K562 (cell line): ENCODE measurements at places on chromosomes 7 and 10. TPM values are rescaled to one million over a fixed set of nuclear protein-coding genes. Genes with fewer than 3 reads are reported as not detected.

The TCAF2 gene
- total RNA-seq = 4.1 and 4.9 TPM in 2 replicates

The ZMIZ1 gene
- 30.3 and 37.3 TPM in 2 replicates for total RNA-seq

The CLRN3 gene
- not detected in 2 replicates for total RNA-seq

The PLCE1 gene
- 0.02 and 0.04 TPM in 2 replicates for total RNA-seq

The SSC4D gene
- total RNA-seq = 0.98 and 1.2 TPM in 2 replicates

The ADAP1 gene
- total RNA-seq = 0.47 and 0.54 TPM in 2 replicates

The MRLN gene
- total RNA-seq = not detected in 2 replicates

The ZNF273 gene
- 14.7 and 15.6 TPM in 2 replicates for total RNA-seq

The FLNC gene
- total RNA-seq = 148 and 155 TPM in 2 replicates

The DNA2 gene
- total RNA-seq = 45.8 and 47.7 TPM in 2 replicates

The IFIT2 gene
- 0.11 TPM in 2 replicates for total RNA-seq

The FEZF1 gene
- total RNA-seq = not detected in 2 replicates

The LIPJ gene
- not detected in 2 replicates for total RNA-seq

The ZP3 gene
- 2.3 and 3.9 TPM in 2 replicates for total RNA-seq

The MBL2 gene
- total RNA-seq = not detected in 2 replicates

The CADPS2 gene
- 0.04 and 0.18 TPM in 2 replicates for total RNA-seq

The GPAM gene
- 7.2 and 8.0 TPM in 2 replicates for total RNA-seq

The SUN3 gene
- not detected in 2 replicates for total RNA-seq

DNA sequence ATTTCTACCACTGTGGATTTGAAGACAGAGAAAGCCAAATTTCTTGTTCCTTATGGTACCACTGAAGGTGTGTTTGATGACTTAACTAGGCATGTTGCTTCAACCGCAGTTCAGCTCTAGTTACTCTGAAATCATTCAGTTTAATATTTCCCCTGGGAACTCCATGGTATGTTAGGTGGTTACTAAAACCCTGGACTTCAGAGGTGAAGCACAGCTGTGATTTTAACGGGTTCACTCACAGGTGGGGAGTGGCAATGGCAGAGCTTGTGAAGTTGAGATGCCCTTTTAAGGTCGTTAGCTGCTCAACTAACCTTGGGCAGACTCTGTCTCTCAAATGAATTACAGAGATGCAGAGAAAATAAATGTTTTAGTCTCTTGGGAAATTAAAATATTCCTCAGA, 163.6 kb upstream of the PHYHIPL start:
- no peak for DNase-seq

- no peak for DNase-seq
These were observed 1.8 kb downstream of the TMEM225B start for GRCh38 chr7:99599836-99600235.

DNA sequence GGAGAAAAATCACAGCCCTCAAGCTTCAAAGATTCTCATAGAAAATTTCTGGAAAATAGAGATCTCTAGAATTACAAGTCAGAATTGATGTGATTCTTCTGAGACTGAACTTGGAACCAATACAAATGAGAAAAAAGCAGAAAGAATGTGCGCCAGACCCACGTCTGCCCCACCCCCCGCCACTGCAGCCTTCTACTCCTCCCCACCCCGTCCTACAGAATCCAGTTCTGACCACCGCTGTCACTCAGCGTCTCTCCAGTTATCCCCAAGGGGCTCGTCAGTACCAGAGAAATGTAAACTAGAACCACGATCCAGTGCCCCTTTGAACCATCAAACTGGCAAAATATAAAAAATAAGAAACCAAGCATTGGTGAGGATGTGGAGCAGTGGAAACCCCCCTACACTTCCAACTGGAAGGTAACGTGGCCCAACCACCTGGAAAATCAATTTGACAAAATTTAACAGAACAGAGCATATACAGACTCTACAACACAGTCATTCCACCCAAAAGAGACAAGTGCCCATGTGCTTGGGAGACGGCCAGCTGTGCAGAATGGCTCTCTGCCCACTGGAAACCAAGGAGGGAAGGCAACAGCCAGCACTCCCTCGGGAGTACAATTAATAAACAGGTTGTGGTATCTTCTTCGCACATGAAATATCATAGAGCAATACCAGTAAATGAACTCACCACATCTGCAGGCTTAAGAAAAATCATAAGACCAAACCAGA, 397.9 kb downstream of the TNS3 start:
- DNase-seq = no peak

- DNase-seq = peak; percentile 75
These were observed 244.0 kb downstream of the SKAP2 start for GRCh38 chr7:26620352-26620751.

- no peak for DNase-seq
These were observed 54.4 kb upstream of the SEC61G start for GRCh38 chr7:54813398-54813797.

DNA sequence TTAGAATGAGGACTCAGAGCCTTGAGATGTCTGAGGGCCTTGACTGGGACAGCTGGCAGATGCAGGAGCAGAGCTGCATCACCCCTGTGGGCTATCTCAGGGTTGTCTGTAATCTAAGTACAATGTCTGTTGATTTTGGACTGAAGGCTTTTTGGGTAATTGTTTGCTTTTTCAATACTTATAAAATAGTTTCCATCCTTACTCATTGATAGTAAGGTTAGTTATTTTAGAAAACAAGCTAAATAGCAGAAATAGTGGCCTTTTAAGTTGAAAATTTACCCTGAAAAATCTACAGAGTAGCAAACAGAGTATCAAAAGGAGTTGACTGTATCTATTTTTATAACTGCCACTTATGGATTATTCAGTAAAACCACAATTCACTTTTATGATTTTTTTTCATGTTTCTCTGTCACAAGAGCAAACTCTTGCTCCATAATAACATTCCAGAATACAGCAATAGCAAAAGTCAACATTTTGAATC, 179.7 kb downstream of the CFTR start:
- no peak for DNase-seq

- DNase-seq = no peak
These were observed 296.4 kb upstream of the MKLN1 start for GRCh38 chr7:131031099-131031868.

DNA sequence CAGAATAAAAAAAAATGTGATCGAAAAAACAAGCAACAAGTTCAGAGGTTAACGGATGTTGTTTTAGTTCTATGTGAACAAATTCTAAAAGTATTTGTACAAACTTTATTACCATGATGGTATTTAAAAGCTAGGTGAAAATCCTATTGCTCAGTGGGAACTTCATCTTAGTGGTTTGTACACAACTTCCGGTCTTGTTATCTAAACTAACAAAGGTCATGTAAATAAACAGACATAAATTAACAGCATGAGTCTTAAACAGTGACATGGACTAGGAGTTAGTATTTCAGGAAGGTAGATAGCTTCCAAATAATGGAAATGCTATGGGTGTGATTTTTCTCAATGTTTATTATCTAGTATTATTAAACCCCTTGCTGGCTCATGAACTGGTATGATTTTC, 83.8 kb downstream of the SPAG6 start:
- DNase-seq = no peak

- no peak for DNase-seq
These were observed 82.3 kb upstream of the GTF2I start for GRCh38 chr7:74575083-74575784.

GRCh38 chr7:85150624-85151023, 36.2 kb downstream of the SEMA3D start:
- DNase-seq = no peak

GRCh38 chr10:68561865-68562649, 1.9 kb downstream of the TET1 start:
- DNase-seq = peak; percentile 83

GRCh38 chr10:116237970-116238369, 35.0 kb downstream of the GFRA1 start:
- DNase-seq = no peak

DNA sequence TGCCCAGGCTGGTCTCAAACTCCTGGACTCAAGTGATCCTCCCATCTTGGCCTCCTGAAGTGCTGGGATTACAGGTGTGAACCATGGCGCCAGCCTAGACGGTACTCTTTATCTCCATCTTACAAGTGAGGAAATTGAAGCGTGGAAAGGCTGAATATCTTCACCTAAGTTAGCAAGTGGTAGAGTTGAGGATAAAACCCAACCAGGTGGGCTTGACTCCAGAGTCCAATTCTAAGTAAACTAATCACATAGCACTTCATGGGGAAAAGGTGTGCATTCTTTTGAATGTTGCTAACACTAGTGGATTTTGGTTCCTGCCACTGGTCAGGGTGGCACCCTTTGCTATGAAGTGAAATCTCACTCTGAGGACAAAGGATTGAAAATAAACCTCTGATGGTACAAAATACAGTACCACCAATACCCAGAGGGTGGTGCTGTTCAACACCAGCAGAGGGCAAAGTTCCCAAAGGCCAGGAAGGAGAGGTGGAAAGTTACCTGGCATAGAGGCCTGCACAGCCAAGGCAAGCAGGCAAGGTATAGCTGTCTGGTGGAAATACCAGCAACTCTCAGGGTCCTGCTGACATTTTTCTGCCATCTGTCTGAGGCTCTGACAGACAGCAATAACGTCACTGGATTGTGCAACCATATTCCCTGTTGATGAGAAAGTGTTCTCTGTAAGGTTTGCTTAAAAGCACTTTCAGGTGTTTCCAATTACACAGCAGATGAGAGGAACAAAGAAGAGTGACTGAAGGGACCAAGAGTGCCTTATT, 17.6 kb downstream of the ZDHHC16 start:
- DNase-seq = peak; percentile 41

- DNase-seq = no peak
These were observed 82.7 kb downstream of the SLC37A3 start for GRCh38 chr7:140315498-140316164.

DNA sequence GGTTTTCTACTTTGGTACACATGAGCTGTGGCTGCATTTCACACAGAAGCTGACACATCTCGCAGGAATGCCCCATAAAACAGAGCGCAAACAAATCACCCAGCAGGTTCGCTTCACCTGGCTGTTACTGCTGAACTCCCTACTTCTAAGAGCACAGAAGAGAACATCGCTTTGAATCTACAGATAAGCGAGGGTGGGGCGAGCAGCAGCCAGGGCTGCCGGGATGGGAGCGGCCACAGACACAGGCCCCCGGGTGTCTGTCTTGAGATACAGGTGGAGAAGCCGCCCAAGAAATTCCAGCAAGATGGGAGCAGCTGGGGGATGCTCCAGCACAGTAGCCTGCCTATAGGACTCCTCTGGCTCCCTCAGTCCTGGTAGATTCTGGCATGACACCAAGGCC, 27.4 kb downstream of the OGDHL start:
- no peak for DNase-seq

- DNase-seq = no peak
These were observed 60.5 kb downstream of the PWWP2B start for GRCh38 chr10:132457328-132458070.

GRCh38 chr7:50476953-50477625, 26.9 kb upstream of the FIGNL1 start:
- DNase-seq = no peak

DNA sequence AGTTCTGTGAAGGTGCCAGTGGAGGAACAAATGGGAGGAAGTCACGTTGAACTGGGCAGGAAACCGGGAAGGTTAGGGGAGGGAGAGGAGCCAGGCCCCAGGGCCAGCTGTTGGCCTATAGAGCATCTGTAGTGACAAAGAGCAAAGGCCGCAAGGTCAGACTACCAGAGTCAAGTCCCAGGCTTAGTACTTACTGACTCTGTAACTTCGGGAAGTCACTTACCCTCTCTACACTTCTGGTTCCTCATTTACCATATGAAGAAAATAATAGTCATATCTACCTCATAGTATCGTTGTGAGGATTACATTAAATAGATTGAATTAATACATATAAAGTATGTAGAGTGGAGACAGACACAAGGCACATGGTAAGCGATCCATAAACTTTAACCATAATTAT, 101.8 kb upstream of the FZD1 start:
- no peak for DNase-seq

GRCh38 chr10:29900865-29901264, 158.5 kb downstream of the JCAD start:
- no peak for DNase-seq

GRCh38 chr7:124155432-124156022, 122.7 kb upstream of the TMEM229A start:
- no peak for DNase-seq

GRCh38 chr7:5699467-5700384, 81.7 kb downstream of the RNF216 start:
- DNase-seq = no peak
